ENCODE measurements at places on chromosomes 5 and 9.

- DNase-seq, result peak; percentile 64
Observed at GRCh38 chr9:6055216-6055615, 39.8 kb upstream of the RANBP6 start.

- DNase-seq, result no peak
Observed at GRCh38 chr5:146719179-146719578, 159.4 kb downstream of the PPP2R2B start.

DNA sequence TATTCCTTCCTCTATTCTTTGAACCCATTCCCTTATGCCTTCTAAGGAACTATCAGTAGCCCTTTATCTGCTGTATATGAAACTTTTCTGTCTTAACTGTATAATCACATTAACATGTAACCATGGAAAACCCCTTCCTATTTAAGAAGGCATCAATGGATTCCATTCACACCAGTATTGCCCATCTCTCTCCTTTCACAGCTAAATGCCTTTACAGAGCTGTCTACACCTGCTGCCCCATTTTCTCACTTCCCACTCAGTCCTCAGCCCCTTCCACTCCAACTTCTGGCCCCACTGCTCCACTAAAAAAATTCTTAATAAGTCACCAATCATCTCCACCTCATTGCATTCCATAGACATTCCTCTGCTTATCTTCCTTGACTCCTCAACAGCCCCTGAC is 50.8 kb downstream of the SEC61B start:
- DNase-seq, result no peak

DNA sequence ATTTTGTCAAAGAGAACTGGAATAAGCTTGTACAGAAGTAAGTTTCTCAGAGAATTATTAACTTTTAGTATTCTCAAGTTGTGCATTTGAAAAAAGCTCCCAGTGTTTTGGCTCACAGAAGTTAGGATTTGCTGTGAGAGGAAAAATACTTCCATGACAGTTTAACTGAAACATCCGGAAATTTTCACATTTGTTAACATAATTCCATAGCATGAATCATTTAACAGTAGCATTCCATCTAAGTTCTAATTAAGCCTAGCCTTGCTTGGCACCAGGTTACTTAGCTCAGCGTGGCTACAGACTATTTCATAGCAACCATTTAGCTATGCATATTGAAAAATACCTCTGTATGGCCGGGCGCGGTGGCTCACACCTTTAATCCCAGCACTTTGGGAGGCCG is 90.8 kb downstream of the LNPEP start:
- DNase-seq, result no peak

DNA sequence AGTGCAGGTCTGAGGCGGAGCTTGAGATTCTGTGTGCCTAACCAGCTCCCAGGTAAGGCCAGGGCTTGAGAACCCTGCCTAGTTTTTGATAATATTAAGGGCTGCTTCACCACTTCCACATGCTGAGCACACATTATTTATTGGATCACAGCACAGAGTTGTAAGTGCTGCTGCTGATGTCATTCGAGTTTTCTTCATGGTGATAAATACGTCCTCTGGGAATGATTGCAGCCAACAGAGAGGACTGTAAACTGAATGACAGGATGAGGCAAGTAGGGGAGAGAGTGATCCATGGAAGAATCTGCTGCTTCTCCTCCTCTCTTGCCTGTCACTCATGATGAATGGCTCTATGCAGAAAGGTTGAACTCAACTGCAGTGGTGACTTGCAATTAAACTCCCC is 77.9 kb upstream of the VPS13A start:
- DNase-seq, result no peak

GRCh38 chr9:106581973-106582372 is 281.0 kb upstream of the ZNF462 start:
- DNase-seq, result no peak

- no peak for DNase-seq
Observed at GRCh38 chr9:33193818-33194217, 26.7 kb upstream of the B4GALT1 start.

- no peak for DNase-seq
Observed at GRCh38 chr5:96175090-96175489, 213.4 kb upstream of the ELL2 start.

GRCh38 chr9:129383019-129383560 is 205.0 kb upstream of the IER5L start:
- DNase-seq, result no peak

DNA sequence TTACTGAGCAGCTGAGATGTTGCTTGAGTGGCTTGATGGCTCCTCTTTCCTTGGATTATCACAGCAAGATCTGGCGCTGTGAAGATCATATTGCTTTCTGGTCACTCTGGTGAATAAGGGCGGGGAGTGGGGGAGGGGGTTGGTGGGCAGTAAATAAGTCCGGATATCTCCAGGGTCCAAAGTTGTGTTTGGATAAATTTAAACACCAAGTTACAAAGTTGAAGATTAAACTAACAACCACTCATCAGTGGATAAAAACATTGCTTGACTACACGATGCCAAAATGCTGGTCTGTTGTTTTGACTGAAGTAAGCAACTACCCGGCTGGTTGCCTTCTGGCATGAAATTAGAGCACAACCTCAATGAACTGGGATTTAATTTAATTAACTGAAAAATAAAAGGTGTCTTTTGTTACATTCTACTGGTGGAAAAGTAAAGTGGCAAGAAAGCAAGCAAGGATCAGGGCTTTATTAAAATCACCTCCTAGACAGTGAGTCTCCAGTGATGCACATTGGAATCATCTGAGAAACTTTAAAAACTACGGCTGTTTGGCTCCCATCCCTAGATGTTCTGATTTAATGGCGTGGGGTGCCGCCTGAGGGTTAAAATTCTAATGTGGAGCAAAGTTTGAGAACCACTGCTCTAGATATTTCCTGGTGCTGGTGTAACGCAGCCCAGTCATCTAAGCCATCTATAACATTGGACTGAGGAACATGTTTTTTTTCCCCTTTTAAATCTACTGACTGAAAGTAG is 86.7 kb upstream of the AGXT2 start:
- no peak for DNase-seq

DNA sequence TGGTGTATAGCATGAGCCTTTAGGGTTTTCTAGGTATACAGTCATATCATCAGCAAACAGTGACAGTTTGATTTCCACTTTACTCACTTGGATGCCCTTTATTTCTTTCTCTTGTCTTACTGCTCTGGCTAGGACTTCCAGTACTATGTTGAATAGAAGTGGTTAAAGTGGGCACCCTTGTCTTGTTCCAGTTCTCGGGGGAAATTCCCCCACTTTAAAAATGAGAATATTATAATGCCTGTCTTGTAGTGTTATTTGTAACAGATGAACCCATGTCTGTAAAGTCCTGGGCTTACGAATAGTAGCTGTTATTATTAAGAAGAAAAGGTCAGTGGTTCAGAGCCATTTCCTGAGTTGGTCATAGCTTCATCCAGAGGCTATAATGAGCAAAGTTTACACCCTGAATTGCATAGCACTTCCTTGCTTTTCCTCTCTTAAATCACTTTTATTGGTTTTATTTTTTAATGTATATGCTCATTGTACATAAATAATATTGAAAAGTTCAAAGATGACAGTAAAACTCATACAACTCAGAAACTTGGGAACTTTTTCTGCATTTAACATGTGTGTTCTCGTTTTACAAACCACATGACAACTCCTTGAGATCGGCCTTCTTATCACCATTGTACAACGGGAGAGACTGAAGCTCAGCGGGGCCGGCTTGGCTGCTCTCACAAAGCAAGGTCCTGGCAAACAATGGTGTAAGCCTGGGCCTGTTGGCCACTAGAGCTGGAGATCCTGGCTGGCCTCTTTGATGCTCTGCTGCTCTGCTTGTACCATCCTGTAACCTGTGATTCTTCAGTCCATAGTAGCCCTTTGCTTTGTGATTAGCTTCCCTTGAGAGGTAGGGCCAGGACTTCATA is 85.2 kb downstream of the CYFIP2 start:
- no peak for DNase-seq

DNA sequence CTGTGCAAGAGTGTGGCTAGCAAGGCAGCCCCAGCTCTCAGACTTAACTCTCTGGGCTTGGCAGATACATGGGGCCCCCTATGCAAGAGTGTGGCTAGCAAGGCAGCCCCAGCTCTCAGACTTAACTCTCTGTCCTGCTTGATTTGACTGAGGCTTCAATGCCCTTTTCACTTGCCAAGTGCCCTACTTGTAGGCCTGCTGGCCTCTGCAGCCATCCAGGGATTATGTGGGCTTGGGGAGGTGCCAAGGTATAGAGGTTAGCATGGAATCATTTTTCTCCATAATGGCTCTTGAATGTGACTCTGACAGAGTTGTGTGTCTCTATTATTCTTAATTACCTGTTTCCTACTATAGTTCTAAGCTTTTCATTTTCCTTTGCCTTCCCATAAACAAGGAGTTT is 115.5 kb upstream of the RUSC2 start:
- DNase-seq, result no peak

- DNase-seq, result no peak
Observed at GRCh38 chr9:106722051-106722753, 140.8 kb upstream of the ZNF462 start.

DNA sequence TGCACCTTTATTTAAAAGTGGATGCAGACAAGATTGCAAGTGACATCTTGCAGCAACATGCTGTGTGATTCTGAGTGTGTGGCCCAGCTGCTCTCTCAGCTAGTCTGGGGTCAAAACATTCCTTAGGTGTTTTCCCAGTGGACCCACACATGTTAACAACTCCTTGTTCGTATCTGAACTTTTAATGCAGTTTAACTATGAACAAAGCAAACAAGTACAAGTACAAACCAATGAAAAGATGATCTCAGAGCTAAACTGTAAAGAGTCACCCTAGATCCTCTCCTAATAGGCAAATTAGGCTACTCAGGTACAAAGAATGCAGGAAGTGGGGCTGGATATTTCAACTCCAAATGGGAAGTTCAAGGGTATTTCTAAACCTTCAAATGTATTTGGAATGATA is 108.4 kb downstream of the ENTREP1 start:
- no peak for DNase-seq

- no peak for DNase-seq
Observed at GRCh38 chr5:32520356-32520755, 65.0 kb upstream of the SUB1 start.

DNA sequence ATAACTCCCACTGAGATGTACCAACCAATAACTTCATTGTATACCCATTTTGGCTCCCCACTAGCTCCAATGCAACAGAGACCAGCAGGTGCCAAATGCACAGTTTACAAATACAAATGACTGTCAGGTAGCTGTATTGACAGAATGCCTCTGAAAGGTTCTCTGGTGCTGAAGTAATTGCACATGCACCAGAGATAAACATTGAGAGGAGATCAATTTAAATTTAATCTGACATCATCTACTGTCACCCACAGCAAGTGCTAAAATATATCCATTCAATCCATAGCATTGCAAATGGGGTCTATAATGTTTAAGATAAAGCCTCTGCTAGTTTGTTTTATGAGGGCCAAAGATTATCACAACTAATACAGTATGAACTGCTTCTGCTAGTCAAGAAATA is 80.2 kb downstream of the STX17 start:
- DNase-seq, result no peak
